ENCODE measurements at places on chromosomes 1 and 21.

DNA sequence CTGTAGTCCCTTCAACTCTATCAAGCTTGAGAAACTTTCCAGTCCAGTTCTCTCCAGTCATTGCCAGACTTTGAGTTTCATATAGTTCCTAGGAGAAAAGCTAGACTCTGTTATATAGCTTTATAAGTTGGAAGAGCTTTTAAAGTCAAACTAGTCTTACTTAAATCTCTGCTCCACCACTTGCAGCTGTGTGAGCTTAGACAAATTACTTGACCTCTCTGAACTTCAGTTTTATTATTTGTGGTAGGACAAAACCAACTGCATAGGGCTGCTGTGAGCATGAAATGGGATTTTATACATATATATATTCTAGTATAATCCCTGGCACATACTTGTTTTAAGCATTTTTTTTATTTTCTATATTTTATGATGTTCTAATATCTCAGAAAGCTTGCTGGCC, 338.7 kb upstream of the NR5A2 start:
- DNase-seq = no peak

DNA sequence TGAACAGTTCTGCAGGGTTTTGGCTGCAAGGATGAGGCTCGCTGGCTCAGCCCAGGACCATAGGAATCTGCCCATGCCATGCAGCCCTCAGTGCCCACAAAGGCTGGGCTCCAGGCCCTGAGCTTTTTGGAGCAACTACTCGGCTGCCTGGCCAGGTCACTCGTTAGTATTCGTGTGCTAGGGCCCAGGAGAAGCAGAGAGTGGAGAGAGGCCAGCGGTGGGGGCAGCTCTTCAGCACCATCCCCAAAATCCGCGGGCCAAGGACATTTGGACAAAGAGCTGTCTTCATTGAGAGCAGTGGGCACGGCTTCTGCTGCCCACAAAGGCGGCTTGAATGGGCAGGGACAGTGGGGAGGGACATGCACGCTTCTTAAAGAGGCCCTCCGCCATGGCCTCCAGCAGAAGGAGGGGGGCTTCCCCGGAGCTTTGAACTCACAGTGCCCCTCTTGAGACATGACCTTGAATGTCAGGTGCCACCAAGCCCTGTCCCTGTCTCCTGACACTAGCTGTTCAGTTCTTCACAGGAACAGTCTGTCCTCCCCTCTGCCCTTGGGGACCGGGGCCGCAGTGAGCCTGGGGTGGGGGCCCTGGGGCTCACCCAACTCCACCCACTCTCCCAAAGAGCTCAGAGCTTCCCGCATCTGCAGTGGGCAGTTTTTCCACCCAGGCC, 106.1 kb upstream of the ARHGEF16 start:
- DNase-seq = no peak

- no peak for DNase-seq
These were observed 28.2 kb downstream of the CDCA8 start for GRCh38 chr1:37720231-37721130.

DNA sequence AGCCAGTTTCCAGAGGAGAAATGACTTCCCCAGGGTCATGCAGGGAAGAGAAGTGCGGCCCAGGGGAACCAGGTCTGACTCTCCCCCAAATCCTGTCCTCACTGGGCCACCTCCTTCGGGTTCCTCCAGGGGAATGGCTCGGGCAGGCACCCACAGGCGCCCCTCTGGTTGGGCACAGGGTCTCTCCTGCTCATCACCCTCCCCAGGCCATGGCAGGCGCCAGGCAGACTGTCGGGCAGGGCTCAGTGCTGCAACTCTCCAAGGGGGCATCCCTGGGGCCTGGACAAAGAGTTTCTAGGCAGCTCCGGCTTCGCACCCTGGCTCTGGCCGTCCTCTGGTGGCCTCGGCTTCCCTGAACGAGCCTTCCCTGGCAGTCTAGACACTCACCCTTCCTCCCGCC, 75.6 kb downstream of the MEGF6 start:
- DNase-seq = no peak

GRCh38 chr1:8040586-8040985, 14.5 kb upstream of the ERRFI1 start:
- DNase-seq = no peak

- DNase-seq = no peak
These were observed 180.6 kb downstream of the COL24A1 start for GRCh38 chr1:85975912-85976371.

DNA sequence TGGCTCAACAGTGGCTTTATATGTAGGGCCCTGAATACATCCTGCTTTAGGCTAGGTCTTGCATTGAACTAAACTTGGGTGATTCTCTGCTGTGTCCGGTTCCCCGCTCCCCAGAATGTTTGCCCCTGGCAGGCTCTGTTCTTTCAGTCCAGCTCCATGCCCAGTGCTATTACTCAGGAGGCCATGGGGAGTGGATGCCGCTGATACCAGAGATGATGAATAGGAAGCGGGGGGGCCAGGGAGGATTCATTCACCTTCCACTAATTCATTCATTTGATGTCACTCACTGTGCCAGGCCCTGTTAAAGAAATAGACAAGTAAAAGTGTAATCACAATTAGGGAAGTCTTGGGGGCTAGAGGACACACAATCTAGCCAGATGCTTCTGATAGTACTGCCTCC, 83.8 kb downstream of the TMEM53 start:
- no peak for DNase-seq

GRCh38 chr21:46181953-46182547, 2.2 kb downstream of the SPATC1L start:
- DNase-seq = no peak

DNA sequence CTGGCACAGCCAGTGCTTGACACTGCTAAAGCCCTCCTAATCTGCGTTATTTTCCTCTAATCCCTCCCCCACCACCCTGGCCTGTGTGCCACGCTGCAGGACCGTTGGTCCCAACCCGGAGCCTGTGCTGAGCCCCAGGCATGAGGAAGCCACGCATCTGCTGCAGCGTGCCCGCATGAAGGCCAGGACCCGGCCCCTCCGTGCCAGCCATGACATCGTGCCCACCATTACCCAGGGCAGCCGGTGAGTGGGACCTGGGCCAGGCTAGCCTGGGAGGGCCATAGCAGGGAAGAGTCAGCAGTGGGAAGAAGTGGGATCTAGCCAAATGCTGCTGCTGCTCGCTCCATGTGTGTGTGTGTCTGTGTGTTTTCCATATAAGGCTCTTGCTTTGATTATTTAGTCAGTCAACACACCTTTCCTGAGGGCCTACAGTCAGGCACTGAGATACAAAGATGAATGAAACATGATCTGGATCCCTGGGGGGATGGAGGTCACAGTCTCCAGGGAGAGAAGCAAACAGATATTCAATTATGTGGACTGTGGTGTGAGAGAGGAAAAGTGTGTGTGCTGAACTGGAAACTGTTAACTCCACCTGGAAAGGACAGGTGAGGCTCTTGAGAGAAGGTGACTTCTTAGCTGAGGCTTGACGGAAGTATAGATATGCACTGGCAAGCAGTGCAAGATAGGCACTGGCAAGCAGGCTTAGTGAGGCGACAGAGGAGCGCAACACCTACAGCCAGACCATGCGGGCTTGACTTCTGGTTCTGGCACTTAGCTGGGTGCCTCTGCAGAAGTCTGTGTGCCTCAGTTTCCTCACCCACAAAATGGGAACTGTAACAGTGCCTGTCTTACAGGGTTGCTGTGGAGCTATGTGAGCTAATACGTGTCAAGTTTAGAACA, 15.9 kb downstream of the KIAA1614 start:
- no peak for DNase-seq

DNA sequence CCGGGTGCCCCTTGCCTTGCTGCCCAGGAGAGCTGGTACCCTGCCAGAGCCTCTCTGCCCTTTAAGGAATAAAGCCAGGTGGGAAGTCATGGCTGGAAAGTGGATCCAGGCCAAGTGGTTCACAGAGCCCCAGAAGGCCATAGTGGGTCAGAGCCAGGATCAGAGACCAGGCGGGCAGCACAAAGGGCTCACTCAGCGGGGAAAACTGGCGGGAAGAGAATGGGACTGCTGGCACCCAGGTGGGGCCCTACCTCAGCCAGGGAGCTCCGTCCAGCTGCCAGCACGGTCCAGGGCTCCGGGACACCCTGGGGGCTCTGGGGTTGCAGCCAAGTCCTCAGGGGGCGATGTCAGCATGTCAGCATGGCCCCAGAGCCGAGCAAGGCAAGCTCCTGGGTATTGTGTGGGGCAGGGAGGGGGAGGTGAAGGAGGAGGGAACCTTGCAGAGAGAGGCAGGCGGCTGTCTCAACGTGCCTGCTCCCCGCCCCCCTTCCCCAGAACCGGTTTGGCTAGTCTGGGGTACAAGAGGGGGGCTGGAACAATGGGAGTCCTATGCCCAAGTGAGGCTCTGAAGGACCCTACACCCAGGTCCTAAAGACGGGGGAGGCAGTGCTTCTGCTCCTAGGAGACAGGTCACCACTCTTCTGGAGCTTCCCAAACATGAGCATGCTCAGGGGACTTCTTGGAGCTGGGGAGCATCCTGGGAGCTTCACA, at the start of gene ARHGEF19:
ARHGEF19 (minus strand) TSS at position 402 of the 711 bp plus-strand sequence. CDS start 3,598 bp downstream, outside the sequence.
- DNase-seq = no peak

DNA sequence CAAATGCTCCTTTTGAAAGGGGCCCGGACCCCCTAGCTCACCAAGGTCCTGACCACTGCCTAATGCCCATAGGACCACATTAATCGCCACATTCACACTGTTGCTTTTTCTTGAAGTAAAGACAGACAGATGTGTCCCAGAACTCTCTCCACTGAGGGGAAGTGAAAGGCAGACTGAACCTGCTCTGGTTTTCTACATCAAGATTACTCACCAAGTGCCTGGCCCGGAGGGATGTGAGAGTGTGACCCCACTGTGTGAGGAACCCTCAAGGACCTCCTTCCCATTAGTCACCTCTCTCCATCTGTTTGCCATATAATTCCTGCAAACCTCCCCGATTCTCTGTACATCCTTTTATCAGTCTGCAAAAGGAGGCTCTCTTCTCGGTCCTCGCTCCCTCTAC, 381.5 kb downstream of the OMA1 start:
- DNase-seq = no peak

- DNase-seq = no peak
These were observed 87.7 kb downstream of the LACTBL1 start for GRCh38 chr1:22884806-22885530.

GRCh38 chr1:17984583-17984982, 123.0 kb upstream of the IGSF21 start:
- peak; percentile 46 for DNase-seq
